ENCODE measurements at places on chromosomes 6 and 20. TPM values are rescaled to one million over a fixed set of nuclear protein-coding genes. Genes with fewer than 3 reads are reported as not detected.

- DNase-seq = peak; percentile 98
Observed at GRCh38 chr20:327186-328026, 2.1 kb downstream of the SOX12 start.

GRCh38 chr6:63886341-63886740 is 250.7 kb downstream of the PHF3 start:
- DNase-seq = no peak

GRCh38 chr6:148203970-148204369 is 138.7 kb upstream of the SASH1 start:
- no peak for DNase-seq

DNA sequence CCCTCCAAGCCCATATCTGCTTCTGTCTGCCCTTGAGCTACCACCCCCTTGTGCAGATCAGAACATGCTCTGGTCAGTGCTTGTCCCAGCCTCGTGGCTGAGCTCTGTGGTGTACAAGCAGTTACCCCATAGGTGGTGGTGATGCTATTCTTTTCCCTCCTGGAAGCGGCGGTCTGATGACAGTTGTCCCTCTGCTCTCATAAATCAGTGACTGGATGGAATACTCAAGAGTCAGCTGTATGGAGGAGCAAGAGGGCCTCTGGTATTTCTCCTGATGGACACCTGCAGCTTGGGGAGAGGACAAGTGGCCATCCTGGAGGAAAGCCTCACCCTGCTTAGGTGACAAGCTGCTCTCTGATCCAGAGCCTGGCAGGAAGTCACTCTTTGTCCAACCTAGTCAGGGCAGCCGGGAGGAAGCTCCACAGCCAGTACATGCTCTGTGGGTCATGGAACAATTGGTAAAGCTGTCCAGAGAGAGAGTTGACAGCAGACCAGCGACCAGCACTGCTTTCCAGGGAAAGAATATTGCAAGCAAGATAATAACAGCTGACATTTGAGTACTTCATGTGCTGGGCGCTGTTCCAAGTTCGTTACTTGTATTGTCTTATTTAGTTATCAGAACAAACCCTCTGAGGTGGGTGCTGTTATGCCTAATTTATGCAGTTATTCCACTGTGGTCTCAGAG is 47.1 kb downstream of the SCAND1 start:
- no peak for DNase-seq

DNA sequence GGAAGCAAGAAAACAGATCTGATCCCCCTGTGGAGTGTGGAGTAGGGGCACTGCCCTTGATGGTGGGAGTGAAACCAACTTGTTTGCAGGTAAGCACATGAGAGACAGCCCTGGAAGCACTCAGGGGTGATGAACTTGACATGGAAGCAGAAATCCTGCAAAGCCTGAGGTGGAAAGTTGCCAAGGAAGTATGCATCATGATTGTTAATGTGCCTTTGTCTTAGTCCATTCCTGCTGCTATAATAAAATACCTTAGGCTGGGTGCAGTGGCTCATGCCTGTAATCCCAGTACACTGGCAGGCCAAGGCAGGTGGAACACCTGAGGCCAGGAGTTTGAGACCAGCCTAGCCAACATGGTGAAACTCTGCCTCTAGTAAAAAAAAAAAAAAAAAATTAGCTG is 40.2 kb upstream of the IFNGR1 start:
- DNase-seq = no peak

DNA sequence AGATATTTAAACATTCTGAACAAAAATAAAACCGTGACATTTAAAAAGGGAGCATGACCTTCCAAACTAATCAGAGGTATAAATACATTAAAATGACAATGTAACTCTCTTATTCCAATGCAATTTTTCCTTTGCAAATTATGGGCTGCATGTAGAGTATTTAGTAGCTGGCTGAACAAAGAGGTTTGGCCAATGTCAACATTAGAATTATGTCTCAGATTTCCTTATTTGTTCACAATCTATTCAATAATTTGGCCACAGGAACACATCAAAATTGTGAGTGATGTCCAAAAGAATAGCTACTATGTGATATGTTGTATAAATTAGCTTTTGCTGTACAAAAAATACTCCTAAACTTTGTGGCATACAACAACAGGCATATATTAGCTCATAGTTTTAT is 580.0 kb upstream of the MARCKS start:
- DNase-seq = no peak

GRCh38 chr6:45009576-45009975 is 318.6 kb upstream of the RUNX2 start:
- DNase-seq = no peak

GRCh38 chr6:166488076-166488685 is 98.3 kb downstream of the RAMACL start:
- peak; percentile 19 for DNase-seq

Gene CCM2L
- total RNA-seq = 0.75 TPM

Gene PHACTR2
- 36.0 TPM for total RNA-seq
